ENCODE measurements at places on chromosomes 16 and 17.
A peak's percentile ranks its signal among the peaks of the same experiment; 100 is the strongest.

DNA sequence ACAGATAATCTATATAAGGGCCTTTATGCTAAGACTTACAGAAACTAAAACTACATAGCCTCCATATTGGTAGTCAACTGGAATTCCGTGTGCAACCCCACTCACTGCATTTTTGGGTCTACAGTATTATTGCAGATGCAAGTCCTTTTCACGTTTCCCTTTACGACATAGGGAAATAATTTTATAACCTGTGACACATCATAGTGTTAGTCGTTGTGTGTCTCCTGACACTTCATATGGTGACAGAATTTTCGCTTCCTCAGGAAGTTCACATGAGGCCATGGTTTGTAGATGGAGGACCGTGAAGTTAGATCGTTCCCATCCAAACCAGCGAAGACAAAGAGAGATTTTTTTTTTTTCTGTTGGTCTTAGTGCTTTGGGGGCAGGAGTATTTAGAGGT, 15.7 kb upstream of the MRC2 start:
- DNase-seq: no peak

- DNase-seq: no peak
Observed at GRCh38 chr17:57328109-57328882, 72.0 kb downstream of the MSI2 start.

DNA sequence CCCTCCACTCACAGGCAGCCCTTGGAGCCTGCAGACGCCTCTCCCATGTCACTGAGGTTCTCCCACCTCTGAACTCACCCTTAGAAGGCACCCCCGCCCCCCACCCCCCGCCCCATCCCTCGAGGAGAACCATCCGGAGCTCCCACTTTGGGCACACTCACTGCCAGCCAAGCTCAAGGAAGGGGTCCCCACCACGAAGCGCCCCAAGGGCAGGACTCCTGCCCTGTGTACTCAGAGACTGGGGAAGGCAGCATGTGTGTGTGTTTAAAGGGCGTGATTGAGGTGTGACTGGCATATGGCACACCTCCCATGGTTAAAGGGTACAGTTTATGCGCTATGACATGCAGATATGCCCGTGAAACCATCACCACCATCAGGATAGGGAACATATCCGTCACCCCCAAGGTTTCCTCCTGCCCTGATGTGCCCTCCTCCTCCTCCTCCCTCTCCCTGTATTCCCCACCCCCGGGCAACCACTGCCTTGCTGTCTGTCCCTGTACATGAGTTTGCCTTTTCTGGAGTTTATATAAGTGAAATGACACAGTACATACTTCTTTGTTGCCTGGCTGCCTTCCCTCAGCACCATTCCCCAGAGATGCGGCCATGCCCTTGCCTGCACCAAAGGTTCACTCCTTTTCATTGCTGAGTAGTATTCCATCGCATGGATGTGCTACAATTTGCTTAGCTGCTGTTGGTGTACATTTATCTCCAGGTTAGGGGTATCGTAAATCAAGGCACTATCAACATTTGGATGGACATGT, 14.0 kb upstream of the RBFOX3 start:
- DNase-seq: no peak

DNA sequence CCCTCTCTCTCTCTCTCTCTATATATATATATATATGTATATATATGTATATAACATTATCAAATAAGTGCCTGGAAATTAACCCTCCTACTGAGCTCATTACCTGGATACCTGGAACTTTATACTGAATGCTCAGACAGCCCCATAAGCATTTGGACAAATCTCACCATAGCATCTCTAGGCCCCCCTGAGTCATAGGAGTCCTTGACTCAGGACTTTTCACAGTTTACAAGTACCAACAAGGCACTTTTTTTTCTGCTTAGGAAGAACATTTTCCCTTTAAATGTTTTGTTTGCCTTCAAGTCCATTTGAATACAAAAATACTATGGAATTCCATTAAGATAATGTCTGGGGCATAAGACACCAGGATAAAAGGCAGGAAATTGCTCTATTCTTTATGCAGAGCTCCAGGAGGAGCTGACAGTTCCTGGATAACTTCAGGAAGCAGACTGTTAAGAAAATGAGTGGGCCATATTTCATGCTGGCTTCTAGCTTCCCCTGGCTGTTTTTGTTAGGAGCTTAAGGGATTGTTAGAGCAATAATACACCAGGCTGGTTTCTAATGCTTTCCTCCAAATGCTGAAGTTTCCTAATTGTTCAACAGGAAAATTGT, 171.7 kb upstream of the ASIC2 start:
- DNase-seq: no peak

DNA sequence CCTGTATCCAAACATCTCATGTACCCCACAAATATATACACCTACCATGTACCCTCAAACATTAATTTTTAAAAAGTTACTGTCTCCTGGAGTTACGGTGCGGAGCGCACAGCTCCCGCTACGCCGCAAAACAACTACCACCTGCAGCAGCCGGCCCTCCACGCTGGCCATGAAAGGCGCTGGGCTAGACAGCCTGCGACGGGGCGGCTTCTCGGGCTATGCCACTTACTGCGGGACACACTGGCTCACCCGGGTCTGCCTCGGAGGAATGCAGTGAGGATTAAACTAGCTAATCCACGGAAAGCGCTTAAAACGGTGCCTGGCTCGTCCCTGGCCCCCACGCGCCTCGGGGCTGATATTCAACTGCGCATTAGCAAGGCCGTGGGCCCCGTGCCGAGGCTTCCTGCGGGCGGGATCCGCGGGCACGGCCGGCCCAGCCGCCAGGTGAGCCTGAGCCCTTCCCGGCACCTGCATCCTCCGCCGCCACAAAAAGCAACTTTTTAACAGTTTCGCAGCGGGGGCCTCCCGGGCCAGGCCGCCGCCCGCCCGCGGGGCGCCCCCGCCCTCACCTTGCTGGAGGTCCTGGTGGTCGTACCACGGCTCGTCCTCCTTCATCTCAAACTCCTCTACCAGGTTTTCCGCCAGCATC, 633 bp downstream of the CDR2 start:
- peak; percentile 43 for DNase-seq

DNA sequence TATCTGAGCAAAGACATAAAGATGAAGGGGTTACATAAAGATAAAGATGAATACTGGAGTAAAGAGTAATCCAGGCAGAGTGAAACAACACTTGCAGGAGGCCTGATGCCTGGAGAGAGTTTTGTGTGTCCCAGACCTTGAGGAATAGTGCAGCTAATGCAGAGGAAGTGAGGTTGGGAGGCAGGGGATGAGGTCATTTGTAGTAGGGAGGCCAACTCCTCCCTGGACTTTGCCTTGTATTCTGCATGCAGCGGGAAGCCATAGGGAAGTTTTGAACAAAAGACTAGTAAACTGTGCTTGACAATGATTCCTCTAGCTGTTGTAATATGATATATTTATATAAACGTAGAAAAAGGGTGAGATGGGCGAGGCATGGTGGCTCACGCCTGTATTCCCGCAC, 356.6 kb downstream of the KCNJ2 start:
- DNase-seq: no peak

DNA sequence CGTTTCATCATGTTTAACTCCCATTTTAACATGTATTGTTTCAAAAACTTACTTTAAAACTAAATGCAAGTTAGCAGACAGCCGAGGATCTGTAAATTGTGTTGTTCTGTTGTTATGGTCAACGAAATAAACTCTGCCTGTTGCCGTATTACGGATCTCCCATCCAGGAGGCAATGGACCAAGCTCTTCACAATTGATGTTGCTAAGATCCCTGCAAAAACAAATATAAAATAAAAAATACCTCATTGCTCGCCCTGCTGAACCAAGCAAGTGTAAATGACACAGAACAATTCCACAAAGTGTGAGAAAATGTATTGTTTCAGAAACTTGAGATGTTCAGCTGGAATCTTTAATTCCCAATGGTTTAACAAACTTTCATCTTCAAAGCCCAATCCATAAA, 65.0 kb downstream of the CEP95 start:
- DNase-seq: no peak

DNA sequence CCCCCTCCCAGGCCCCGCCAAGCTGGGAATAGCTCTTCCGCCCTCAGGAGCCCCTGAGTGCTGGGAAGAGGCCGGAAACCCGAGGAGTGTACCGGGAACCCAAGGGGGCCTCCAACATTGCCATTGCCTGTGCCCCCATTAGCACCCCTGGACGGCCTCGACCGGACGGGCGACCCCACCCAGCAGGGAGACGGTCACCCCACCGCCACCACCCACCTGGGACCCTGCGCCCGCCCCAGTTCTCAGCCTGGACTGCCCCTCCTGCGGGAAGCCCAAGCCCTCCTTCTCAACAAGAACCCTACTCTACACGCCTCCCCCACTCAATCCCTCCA, 2.0 kb downstream of the CARHSP1 start:
- DNase-seq: no peak

DNA sequence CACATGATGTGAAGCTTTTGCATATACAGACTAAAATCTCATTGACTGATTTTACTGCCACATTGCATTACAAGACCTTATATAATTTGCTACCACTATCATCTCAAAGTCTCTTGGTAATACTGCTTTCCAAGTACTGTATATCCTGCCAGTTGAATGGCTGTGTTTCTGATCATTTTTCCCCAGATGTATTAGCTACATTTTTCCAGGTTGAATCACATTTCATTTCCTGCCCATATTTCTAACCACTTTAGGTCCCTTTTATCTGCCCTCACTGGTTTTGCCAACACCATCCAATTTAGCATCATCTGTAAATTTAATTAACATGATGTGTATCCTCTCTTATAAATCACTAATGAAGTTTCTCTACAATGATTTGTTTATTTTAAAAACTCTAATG, 365.7 kb upstream of the PMFBP1 start:
- DNase-seq: peak; percentile 65

DNA sequence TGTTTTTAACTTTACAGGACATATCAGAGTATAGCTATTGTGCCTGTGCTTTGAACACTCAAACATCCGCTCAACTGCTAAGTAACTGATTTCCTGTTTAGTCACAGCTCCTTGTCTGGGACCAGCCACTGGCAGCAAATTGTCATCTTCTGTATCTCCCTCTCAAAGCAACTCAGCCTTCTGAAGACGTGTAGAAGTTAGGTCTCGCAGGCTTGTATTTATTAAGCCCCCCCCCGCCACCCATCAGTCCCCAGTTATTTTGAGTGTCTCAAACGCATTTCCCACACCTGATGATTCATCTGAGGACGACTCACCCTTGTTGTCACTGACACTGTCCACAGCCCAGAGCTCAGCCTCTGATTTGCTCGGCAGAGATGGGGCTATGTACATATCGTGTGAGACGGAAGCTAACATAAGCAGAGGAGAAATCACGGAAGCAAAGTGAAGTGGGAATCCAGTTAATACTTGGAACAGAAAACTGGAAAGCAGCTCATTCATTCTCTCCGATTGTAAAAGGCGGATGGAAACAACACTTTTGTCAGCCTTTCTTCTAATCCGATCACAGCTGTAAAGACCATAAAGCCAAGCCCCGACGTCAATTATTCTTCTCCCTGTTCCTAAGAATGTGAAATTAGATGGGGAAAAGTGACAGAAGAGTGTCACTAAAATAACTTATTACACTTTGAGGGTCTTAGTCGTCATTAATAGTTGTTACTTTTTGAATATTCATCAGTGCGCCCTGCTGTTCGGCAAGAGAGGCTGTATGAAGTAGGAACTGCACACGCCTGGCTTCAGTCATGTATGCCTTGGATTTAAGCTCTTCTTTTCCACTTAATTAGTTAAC, 64.2 kb downstream of the PITPNC1 start:
- peak; percentile 74 for DNase-seq

DNA sequence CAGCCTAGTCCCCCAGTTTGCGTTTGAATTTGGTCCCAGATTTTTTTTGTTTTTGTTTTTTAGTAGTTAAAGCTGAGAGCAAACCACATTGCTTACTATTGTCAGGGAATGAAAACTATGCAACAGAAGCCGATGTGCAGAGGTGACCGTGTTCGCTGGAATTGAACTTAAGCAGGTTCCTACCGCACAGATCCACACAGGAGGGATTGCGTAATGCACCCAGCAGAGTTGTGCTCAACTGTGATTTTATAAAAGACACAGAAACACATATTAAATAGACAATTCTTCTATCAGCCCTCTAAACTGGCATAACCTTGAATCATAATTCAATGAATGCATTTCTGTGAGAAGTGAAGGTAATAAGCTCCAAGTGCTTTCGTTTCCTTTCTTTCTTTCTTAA, 443.0 kb downstream of the WWOX start:
- DNase-seq: no peak

GRCh38 chr17:74442670-74443515, 11.0 kb downstream of the GPRC5C start:
- DNase-seq: no peak

DNA sequence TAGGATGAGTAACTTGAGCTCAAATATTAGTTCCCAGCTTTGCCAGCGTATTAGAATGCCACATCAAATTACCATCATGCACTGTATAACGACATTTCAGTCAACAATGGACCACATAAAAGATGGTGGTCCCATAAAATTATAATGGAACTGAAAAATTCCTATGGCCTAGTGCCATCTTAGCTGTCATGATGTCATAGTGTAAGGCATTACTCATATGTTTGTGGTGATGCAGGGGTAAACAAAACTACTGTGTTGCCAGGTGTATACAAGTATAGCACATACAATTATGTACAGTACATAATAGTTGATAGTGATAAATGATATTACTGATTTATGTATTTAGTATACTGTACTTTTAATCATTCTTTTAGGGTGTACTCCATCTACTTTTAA, 54.4 kb upstream of the NETO2 start:
- no peak for DNase-seq

GRCh38 chr16:3661311-3661710, 6.8 kb downstream of the DNASE1 start:
- DNase-seq: no peak

DNA sequence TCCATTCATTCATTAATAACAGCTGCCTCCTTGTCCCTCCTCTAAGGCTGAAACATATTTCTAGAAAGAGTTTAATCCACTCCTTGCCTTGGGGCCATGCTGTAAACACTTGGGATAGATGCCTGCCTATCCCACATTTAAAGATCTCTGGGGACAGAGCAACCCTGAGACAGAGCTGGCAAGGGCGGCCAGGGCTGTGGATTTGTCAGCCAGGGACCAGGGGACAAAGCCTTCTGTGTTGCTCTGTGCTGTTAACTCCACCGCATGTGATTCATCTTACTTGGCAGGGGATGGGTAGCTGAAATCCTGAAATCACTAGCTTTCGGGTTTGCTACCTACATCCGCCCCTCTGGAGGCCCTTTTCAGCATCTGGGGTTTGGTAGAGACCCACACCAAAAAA, 392.9 kb downstream of the SLC39A11 start:
- DNase-seq: peak; percentile 77

GRCh38 chr17:4944554-4945175, 3.7 kb downstream of the PFN1 start:
- no peak for DNase-seq

- no peak for DNase-seq
Observed at GRCh38 chr17:40374821-40375498, 10.4 kb upstream of the GJD3 start.

- no peak for DNase-seq
Observed at GRCh38 chr16:14608604-14609003, 21.5 kb downstream of the PARN start.

DNA sequence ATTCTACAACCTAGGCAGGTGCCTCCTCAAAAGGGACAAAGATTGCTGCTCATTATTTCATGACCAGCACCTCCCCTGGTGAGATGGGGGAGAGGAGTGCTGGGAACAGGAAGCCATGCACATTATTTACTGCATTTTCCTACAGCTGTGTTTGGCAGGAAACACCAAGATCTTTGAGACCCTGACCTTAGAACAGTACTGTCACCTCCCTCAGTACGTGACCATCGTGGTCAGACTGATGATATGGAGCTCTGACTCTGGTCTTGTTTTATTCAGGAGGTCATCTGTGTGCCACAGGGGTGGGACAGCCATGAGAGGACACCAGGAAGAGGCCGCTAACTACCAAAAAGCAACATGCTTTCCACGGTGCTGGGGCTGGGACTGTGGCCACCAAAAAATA, 37.4 kb downstream of the USP22 start:
- no peak for DNase-seq

Measured in EH (cell line).